ENCODE measurements at places on chromosomes 5 and 9.
A peak's percentile ranks its signal among the peaks of the same experiment; 100 is the strongest.

DNA sequence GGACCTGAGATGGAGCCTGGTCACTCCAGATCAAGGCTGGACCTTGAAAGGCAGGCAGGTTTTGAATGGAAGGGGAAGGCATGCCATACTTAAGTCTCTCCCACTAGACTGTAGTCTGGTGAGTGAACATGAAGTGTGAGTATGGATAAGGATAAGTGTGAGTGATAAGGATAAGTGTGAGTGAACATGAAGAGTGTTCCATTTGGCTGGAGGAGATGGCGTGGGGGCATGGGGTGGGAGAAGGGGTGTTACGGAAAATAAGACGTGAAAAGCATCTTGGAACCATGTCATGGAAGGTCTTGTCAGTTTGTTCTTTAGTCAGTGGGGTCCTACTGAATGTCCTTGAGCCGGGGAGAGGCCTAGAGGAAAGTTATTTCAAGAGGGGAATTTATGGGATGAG, 32.8 kb downstream of the HMGXB3 start:
- DNase-seq = no peak

- DNase-seq = no peak
These were observed 31.6 kb downstream of the CD180 start for GRCh38 chr5:67164856-67165525.

DNA sequence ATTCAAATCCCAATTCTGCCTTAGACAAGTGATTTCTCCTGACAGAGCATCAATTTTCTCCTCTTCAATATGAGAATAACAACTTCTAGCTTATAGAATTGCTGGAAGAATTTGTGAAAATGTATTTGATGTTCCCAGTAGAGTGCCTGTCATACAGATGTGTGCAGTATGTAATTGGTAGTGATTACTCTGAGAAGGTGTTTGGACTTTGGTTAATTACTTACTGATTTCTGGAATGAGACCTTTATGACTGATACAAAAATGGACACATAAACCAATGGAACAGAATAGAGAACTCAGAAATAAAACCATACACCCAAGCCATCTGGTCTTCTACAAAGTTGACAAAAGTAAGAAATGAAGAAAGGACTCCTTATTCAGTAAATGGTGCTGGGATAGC, 101.9 kb upstream of the TRIM32 start:
- no peak for DNase-seq

DNA sequence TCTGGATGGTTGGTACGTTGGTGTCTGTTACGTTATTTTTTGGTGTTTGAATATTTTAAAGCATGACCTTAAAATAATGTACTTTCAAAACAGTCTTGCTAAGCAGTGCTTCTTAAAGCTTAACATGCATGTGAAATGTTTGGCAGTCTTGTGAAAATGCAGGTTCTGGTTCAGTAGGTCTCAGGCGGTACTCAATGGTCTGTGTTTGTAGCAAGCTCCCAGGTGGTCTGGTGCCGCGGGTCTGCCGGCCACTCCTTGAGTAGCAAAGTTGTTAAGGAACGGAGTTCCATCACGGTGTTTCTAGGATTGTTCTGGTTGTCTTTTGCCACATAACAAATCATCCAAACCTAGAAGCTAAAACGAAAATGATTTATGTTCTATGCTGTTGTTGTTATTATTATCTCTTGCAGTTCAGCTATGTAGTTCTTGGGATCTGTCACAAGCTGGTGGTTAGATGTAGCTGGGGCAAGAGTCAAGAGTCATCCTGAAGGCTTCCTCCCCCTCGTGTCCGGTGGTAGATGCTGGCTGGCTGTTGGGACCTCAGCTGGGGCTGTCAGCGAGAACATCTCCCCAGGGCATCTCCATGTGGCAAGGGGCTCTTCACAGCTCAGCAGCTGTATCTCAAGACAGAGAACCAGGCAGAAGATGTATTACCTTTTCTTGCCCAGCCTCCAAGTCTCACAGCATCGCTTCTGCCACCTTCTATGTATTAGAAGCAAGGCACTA, 186.8 kb downstream of the PALM2AKAP2 start:
- no peak for DNase-seq

- DNase-seq = peak; percentile 3
These were observed 41.9 kb downstream of the HSDL2 start for GRCh38 chr9:112421771-112422222.

All from fibroblast of pulmonary artery (primary cell).